ENCODE measurements at places on chromosomes 1 and 21.

DNA sequence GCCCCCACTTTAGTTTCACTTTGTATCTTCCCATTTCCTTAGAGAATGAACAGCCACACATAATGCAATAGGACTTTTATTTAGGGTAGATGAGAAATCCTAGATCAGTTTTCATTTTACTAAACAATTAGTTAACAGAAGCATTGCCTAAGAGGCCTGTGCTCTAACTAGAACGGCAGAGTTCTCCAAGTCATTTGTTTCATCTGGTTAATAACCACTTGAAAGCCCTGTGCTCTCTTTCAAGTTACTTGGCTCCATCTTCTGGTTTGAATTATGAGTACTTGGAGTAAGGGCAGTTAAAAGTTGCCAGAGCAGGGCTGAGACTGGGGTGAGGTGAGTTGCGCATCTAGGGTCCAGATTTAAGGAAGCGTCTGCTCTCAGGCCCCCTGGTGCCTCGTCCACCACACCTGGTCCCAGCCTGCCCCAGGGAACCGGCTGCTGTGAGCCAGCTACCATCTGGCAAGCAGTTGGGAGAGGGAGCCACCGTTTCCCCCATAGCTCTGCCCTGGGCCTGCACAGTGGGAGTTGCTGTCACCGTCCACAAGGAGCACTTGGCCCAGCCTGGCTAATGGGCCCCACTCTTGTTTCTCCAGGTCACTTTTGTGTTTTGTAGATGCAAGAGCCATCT is 18.1 kb upstream of the SLC44A3 start:
- no peak for DNase-seq

DNA sequence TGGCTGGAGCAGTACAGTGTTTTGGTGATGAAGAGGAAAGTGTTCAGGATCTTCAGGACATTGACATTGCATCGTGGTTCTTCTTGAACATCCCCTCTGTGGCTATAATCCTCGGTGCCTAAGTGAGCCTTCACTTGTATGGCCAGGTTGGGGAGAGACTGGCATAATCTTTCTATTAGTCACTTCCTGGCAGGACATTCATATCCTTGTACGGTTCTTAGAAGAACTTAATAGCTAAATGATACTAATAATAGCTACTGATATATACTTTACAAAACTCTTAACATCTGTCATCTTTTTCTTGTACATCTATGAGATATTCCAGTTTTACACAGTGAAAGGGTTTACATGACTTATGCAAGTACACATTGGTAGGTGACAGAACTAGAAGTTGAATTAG is 35.8 kb downstream of the CELF3 start:
- no peak for DNase-seq

DNA sequence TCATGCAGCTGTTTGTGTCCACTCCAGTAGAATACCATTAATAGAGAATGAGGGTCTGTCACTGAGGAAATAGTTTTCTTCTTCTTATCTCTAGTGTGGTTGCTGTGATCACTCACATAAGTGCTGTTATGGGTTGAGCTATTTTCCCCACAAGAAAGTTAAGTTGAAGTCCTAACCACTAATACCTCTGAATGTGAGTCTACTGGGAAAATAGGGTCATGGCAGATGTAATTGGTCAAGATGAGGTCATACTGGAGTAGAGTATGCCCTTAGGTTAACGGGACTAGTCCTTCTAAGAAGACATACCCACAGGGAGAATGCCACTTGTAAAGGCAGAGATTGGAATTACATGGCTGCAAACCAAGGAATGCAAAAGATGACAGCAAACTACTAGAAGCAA is 70.5 kb upstream of the COL24A1 start:
- DNase-seq: no peak

DNA sequence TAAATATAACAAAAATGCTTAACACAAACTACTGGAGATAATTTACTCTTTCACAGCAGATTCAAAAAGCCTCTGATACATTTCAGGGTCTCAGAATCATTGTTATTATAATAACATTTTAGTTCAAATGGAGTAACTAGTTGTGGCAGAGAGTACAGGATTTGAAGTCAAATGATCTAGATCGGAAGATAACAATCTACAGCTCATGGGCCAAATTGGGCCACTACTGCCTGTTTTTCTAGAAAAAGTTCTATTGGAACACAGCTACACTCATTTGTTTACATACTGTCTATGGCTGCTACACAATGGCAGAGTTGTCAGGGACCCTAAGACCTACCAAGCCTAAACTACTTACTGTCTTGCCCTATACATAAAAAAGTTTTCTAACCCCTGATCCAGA is 63.6 kb downstream of the ELAVL4 start:
- no peak for DNase-seq

- DNase-seq: no peak
Measured at GRCh38 chr1:203954788-203955552, 93.6 kb downstream of the SNRPE start.

DNA sequence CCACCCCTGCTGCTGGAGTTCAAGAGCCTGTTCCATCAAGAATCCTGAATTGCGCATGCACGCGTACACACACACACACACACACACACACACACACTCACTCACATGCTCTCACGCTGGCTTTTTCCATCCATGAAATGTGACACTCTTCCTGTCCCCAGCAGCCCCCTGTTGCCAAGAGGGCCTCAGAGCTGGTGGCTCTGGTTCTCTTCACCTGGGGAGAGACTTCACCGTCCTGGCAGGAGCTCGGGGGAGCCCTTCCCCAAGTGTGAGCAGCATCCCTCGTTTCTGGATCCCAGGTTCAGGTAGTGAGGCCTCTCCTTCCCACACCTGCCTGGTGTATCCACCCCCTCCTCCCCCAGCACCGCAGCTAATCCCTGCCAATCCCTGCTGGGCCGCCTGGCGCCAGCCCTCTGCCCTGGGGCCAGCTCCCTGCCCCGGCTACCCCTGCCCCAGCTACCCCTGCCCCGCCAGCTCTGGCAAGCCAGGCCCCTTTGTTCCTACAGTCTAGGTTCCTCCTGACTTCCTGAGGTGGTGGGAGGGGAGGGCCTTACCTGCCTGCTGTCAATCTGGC is 9.9 kb downstream of the PLOD1 start:
- DNase-seq: no peak

DNA sequence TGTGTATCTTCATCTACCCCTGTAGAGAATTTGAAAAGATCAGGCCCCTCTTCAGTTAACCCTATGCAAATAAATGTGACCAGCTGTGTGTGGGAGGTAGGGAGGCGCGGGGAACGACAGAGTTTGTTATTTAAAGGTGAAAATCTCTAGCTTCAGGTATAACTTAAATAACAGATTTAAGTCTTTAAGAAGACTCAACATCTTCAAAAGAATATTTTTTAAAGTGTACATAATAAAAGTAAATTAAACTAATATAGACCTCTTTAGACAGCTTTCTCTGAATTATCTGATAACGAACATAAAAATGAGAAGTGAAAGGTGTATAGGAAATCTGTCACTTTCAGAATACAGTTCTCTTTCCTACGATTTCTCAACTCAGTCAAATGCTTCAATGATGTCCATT is 16.0 kb downstream of the ANGPTL3 start:
- DNase-seq: no peak

DNA sequence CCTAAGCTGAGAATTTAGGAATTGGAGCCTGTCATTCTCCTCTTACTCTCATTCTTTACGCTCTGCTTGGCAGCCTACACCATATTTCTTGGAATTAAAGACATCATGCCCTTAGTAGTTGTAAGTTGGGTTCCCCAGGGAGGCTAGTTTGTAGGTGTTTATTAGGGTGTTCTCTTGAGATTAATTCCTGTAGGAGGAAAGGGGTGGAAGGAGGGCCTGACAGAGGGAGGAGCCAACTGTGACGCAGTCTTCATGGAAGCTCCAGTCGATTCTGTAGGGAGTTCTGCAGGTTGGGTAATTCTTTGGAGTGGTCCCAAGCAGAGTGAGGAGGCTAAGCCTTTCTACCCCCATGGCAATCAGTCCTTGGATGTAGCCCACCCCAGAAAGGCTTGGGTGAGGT is 111.4 kb downstream of the HHAT start:
- no peak for DNase-seq

GRCh38 chr1:30911059-30911954 is 2.7 kb upstream of the SDC3 start:
- peak; percentile 12 for DNase-seq

- no peak for DNase-seq
Measured at GRCh38 chr1:8565802-8566201, 247.9 kb downstream of the SLC45A1 start.

- DNase-seq: no peak
Measured at GRCh38 chr1:38114241-38115026, 67.8 kb upstream of the POU3F1 start.
